ENCODE measurements at places on chromosomes 3 and 15.

GRCh38 chr3:46360907-46361306 lies 7.0 kb downstream of the CCR2 start:
- DNase-seq, result no peak

DNA sequence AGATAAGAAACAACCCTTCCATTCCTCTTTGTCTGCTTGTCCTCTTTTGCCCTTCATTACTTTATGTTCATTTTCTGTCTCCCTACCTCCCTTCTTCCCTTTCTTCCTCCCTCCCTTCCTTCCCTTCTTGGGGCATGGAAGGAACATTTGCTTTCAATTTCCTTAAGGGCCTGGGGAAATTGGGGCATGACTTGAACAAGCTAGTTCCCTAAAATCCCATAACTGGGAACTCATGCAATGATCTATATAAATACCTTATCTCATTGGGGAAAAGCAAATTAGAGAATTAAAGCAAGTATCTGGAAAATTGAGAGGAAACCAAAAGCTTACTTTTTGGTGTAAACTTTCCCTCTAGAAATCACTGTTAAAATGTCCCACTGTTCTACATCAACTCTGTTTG lies 35.7 kb downstream of the BOC start:
- no peak for DNase-seq

DNA sequence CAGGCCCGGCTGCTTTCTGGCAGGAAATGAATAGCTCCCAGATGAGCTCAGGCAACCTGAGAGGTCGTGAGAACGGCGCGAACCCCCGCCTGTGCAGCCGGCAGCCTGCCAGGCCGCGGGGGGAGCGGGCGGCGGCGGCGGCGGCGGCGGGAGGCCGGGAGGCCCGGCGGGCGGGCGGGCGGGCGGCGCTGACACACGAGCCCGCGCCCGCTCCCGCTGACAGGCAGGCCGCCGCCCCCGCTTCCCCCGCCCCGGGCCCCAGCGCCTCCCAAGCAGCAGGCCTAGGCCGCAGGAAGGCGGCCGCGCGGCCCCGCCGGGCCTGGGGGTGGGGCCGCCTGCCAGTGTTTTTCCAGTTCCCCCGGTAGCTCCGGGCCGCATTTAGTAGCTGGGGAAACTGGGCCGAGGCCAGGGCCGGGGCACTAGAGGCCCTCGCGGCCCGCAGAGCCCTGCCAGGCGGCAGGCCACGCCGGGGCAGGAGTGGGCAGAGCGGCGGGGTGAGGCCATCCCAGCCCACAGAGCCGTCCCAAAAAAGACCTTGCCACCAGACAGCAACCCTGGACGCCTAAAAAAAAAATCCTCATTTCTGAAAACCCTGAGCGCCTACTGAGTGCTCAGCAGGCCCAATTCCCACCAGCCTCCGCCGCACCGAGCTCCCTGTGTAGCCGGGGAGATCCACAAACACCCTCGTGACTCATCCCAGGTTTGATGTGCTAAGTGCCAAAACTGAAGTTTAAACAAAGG lies 5.6 kb downstream of the HES1 start:
- DNase-seq, result peak; percentile 91

DNA sequence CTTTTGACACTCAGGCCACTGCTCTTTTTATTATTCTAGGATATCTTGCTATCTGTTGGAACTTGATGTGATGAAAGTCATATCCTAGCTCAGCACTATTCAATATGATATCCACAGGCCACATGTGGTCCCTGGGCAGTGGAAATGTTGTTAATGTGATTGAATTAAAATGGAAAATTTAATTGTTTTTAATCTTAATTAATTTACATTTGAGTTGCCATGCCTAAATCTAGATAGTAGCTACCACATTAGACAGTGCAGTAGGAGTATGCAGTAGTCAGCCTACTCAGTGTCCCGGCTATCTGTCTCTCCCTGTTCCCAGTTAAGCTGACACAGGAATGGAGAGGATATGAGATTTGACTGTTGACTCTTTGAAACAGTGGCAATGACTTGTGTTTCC lies 460.2 kb downstream of the GBE1 start:
- no peak for DNase-seq

- no peak for DNase-seq
These were observed 24.6 kb upstream of the PTPN23 start for GRCh38 chr3:47356201-47356600.

- no peak for DNase-seq
These were observed 89.0 kb downstream of the MLH1 start for GRCh38 chr3:37082317-37082716.

DNA sequence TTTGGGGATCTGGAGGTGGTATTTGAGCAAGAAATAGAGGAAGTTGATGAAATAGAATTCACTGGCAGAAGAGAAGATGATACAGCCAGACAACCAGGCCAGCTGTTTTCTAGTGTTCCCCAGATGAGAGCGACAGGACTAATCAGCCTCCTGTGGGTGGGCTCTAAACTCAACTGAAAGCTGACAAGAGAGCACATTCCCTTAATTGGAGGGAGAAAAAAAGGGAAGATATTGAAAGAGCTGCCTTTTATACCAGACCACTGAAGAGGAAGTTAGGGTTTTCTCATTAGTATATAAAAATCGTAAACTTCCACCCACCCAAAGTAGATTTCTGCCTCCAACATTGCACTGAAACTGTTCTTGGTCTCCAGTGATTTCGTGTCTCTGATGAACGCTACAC lies 6.5 kb upstream of the TM4SF19 start:
- no peak for DNase-seq

- no peak for DNase-seq
These were observed 31.0 kb upstream of the ADCY5 start for GRCh38 chr3:123479891-123480290.

- DNase-seq, result no peak
These were observed 13.5 kb downstream of the SLC28A2 start for GRCh38 chr15:45265506-45265905.

DNA sequence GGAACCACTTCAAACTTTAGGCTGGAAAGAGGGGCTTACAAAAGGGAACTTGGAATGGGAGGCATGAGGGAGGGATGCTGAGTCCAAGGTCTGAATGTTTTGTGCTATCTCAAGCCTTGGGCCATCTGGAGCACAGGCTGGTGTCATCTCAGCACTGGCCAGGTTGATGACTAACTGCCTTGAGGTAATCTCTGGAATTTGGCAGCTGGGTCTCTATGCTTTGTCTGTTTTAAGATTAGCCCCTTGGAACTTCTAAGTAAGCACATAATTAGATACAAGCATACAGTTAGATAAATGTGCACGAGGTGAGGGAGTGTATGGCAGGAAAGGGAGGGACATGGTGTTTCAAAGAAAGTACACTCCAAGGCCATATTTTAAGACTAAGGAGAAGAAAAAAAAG lies 252.4 kb upstream of the CCDC54 start:
- peak; percentile 77 for DNase-seq

DNA sequence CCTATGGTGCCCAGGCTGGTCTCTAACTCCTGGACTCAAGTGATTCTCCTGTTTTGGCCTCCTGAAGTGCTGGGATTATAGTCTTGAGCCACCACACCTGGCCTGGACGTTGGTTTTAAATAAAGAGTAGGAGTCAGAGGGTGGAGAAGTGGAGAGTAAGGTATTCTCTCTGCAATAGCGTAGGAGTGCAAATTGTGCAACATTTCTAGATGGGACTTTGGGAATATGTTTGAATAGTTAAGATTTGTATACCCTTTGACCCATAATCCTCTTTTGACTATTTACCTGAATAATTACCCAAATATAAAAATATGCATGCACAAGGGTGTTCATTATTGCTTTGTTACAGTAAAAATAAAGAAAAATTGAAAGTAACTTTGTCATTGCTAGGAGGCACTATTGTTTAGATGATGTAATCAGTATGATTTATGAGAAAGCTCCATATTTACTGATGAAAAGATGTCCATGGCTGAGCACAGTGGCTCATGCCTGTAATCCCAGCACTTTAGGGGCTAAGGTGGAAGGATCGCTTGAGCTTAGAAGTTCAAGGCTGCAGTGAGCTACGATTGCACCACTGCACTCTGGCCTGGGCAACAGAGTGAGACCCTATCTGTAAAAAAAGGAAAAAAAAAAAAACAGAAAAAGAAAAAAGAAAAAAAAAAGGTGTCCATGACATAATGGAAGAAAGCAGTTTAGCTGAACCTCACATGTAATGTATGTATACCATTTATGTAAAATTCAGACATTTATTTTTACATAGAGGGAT lies 15.1 kb upstream of the XYLB start:
- no peak for DNase-seq

- no peak for DNase-seq
These were observed 1.4 kb upstream of the AP4E1 start for GRCh38 chr15:50906954-50907600.

- DNase-seq, result no peak
These were observed 34.6 kb upstream of the FGD5 start for GRCh38 chr3:14784087-14784681.

DNA sequence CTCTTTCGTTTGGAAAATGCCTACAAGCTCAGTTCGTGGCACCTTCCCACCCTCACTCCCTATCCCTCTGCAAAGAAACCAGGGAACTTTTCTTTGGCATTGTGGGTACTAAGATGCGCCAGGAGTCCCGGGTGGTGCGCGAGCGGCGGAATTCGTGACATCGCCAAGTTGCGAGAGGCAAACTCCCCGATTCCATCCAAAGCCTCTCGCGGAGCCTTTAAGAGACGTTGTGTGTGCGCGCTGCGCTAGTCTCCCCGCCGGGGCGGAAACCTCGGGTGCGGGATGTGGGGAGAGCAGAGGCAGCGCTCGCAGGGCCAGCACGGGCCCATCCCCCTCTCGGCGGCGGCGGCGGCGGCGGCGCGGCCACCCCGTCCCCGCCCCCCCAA lies 443 bp upstream of the NR2F2 start:
- peak; percentile 83 for DNase-seq

DNA sequence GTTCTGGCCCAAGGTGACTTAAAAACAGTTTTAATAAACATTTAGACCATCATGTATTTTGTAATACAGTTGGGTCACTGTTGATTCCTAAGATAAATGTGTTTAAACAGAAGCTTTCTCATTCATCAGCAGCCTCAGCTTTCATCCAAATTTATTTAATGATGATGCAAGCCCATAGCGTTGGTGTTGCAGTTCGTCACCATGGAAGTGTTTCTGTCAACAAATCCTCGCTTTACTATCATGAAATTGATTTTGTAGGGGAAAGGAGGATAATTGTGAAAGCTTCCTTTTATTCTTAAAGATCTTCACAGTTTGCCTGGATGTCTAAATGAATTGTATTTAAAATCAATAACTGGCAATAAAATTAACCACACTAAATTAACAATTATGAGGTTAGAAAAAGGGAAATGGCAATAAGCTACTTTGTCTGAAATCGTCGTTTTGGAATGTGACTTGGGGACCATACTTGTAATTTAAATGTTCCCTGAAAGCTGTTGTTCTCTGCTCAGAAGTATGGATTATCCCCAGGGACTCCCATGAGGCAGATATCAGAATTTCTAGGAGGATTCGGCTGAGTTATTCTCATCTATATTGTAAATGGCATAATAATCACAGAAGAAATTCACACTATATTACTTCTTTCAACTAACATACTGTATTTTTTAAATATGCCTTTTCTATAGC lies 29.0 kb downstream of the CMSS1 start:
- DNase-seq, result no peak

GRCh38 chr3:20052851-20053250 lies 12.6 kb downstream of the KAT2B start:
- no peak for DNase-seq

DNA sequence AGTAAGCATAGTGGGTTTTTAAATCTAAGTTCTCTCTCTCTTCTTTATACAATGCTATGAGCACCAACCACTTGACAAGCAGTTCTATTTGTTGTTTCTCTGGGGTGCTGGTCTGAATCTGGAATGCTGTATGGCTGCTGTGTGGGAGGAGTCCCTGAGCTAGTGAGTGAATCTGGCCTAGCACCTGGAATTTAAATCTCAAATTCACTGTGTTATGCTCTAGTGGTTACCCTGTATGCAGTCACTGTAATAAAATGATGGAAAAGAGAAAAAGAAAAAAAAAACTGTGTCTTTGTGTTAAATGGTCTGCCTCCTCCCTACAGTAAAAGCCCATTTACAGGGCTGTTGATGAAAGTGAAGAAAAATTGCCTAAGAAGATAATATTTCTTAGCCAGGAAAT lies 155.0 kb downstream of the ATP8B4 start:
- DNase-seq, result no peak

DNA sequence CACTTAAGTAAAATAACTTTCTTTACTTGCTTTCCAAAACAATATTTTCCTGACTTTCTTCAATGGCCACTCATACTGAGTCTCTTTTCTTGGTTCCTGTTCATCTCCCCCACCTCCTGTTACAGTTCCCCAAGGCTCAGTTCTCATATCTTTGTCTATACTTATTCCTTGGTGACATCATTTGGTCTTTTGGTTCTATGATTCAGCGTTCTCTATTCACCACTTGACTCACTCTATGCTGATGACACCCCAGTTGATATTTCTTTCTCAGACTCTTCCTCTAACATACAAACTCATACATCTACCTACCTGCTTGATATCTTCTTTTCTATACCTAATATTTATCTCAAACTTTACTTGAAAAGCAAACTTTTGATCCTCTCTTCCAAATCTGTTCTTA lies 85.0 kb upstream of the P3H2 start:
- no peak for DNase-seq

DNA sequence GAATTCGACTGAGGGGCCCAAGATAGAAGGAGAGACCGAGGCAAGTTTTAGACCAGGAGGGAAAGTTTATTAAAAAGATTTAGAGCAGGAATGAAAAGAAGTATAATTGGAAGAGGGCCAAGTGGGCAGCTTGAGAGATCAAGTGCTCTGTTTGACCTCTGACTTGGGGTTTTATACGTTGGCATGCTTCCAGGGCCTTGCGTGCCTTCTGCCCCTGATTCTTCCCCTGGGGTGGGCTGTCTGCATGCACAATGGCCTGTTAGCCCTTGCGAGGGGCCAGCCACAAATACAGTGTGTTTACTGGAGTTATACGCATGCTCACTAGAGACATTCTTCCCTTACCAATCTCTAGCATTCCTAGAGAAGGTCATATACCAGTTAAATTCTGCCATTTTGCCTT lies 70.7 kb upstream of the LARS2 start:
- no peak for DNase-seq

- DNase-seq, result no peak
These were observed 51.8 kb upstream of the PLXND1 start for GRCh38 chr3:129658110-129658843.

- DNase-seq, result no peak
These were observed 48.3 kb upstream of the TRIM42 start for GRCh38 chr3:140629357-140630137.

DNA sequence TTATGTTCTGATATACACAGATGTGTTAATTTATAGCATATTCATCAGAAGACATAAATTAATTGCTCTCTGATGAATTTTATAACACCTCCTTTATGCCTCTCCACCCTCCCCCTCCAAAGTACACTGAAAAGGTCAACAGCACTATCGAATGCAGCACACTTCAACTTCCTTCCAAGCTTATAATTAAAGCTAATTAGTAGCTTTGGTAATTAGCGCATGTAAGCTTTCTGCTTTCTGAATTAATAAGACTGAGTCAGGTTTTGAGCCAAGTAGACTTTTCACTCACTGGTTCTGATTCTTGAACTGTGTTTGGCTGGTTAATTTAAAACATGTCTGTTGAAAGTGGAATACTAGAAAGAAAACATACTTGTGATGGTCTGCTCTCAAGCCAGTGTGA lies 760.8 kb upstream of the CFAP20DC start:
- DNase-seq, result no peak

Measured in ovary (tissue), 10 donors.